Esophagus muscularis mucosa (tissue), 4 donors: ENCODE measurements at places on chromosomes 5 and 9. TPM values are rescaled to one million over a fixed set of nuclear protein-coding genes. Genes with fewer than 3 reads are reported as not detected.

Gene SV2C
- total RNA-seq = 0.23 TPM

Gene SLC6A19
- total RNA-seq = not detected

Gene NR2F1-AS1
- 22.8 TPM for total RNA-seq

Gene ANKRD33B
- 6.5 TPM for total RNA-seq

Gene ANKRD34B
- not detected for total RNA-seq

Gene GARNL3
- 17.9 TPM for total RNA-seq

Gene DMRT3
- not detected for total RNA-seq

Gene C5orf58
- not detected for total RNA-seq

Gene TRAF1
- total RNA-seq = 4.0 TPM

Gene PTGER4
- 36.5 TPM for total RNA-seq

Gene EGFLAM
- 13.0 TPM for total RNA-seq
